ENCODE measurements at places on chromosomes 6 and 20.

DNA sequence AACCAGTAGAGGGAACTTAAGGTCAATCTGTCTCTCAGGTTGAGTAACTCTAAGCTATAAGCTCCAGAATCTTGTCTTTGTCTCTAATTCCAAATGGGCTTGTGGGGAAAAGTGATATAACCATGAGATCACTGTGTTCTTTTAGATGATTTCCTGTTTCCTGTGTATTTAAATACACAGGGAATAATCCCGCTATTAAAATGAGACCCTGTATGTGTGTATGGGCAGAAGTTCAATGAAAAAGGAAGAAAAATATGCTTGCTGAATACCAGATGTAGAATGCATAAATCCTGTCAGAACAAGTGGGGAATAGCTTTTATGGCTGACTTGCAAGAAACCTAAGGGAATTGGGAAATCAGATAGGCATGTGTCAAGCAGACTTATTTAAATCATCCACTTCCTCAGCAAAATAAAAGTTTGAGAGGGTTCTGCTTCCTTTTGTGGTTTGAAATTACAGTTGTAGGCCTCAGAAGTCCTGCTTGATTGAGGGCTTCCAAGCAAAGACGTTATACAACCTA is 164.7 kb upstream of the PDE7B start:
- no peak for DNase-seq

- peak; percentile 96 for DNase-seq
Observed at GRCh38 chr6:37516076-37516919, 16.6 kb upstream of the CCDC167 start.

- no peak for DNase-seq
Observed at GRCh38 chr6:134094441-134094840, 42.0 kb upstream of the SLC2A12 start.

GRCh38 chr6:70398783-70399728 is 14.3 kb upstream of the FAM135A start:
- DNase-seq = no peak

DNA sequence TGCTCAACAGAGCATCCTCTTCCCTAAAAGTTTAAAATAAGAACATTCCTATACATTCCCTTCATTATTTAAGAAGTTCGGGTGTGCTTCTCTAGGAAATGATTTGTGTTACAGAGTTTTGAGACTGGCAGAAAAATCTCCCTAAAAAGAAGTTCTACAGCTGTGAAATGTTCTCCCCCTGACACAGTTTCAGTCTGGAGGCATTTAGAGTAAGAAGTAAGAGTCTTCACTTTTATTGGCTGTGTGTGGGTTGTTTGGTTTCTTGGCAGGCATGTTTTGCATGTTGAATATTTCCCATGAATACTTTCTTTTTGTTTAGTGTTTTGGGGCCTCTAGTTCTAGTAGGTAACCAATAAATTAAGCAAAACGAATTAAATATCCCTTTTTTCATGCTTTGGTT is 195.9 kb downstream of the TENT5A start:
- DNase-seq = no peak

DNA sequence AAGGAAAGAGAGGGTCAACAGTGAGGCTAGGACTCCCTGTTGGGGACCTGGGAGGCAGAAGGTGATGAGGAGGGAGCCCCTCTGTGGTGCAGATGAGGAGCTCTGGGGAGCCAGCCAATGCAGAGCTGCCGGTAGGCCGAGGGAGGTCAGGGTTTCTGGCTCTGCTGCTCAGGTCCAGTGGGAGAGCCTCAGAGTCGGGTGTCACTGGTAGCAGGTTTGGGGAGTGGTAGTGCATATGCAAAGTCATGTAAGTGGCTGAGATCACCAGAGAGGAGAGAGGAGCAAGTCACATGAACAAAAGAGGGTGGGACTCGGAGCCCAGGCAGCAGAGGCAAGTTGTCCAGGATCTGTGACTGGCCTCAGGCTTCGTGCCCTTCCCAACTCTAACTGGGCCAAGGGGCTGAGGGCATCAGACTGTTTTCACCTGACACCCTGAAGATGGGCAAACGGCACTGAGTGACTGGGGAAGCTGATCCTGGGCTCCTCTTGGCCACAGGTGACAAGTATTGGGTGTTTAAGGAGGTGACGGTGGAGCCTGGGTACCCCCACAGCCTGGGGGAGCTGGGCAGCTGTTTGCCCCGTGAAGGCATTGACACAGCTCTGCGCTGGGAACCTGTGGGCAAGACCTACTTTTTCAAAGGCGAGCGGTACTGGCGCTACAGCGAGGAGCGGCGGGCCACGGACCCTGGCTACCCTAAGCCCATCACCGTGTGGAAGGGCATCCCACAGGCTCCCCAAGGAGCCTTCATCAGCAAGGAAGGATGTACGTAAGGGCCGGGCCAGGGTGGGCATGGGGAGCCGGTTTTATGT is 6.6 kb downstream of the MMP24OS start:
- no peak for DNase-seq

DNA sequence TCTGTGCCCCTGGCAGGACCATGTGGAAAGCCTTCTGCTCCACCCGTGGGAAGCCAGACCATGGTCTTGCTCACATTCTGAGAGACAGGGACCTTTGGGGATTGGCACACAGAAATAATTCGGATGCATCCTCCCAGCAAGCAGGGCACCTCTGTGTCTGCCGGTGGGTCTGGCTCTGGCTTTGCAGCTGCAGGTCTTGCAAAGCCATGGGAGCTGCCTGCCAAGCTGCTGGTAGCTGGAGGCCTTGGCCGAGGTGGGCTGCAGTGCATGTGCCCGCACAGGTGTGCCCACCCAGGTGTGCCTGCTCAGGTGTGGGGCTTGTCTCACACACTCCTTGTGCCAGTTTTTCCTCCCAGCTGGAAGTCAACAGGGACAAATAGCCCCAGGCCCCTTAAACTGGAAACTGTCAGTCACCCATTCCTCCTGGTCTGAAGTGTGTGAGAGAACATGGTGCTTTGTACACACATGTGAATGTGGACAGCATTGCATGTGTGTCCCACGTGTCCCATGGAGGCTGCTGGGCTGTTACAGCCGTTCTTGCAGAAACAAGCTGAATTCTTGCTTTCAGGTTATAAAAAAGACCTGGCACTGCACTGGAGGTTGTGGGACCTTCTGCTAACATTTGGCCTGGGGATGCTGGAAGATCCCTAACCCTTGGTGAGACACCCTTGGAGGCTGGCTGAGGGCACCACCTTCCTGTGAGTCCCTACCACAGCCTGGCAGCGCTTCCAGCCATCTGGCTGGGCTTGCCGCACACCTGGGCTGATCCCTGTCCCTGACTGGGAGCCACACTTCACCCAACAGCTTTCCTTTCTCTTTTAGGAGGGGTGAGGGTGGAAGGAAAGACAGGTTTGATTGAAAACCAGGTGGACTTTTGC is 54.9 kb upstream of the SMOC2 start:
- no peak for DNase-seq

- no peak for DNase-seq
Observed at GRCh38 chr6:12066297-12066696, 54.2 kb downstream of the HIVEP1 start.

- DNase-seq = no peak
Observed at GRCh38 chr20:39676857-39677391, 714.8 kb downstream of the DHX35 start.

DNA sequence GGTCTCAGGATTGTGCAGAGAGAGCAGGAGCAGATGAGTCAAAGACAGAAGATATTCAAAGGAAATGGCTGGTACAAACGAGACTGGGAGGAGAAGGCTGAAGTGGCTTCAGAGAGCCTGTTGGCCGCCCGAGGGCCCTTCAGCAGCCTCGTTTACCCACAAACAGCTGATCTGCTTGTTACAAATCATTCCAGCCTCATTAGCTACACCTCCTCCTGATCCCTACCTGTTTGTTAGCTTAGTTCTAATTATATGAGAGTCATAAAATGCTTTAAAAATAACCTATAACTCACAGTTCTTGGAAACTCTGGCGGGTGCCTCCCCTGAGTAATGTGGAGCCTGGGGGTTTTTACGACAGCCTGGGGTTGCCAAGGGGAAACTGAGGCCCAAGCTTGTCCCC is 12.6 kb downstream of the GLP1R start:
- no peak for DNase-seq
